Lung microvascular endothelial cell (primary cell): ENCODE measurements at places on chromosomes 11 and 22.
A peak's percentile ranks its signal among the peaks of the same experiment; 100 is the strongest.

- DNase-seq, result peak; percentile 43
Observed at GRCh38 chr22:46829117-46829891, 66.9 kb downstream of the TBC1D22A start.

DNA sequence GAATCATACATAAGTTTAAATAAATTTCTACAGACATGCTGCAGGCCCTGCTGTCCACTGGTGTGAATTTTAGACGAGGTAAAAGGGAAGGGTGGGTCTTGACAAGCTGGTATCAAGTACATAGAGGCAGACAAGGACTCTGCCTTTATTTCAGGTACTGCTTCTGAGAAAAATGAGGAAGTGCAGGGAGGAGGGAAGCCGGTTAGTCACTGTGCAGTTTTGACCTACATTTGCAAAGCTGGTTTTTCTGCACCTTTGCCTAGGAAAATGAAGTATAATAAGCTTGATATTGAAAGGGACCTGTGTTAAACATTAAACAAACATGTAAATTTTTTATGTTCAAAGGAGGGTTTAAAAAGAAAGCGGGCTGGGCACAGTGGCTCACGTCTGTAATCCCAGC lies 24.6 kb downstream of the TMEM45B start:
- no peak for DNase-seq

- DNase-seq, result no peak
Observed at GRCh38 chr11:70667767-70668166, 269.4 kb downstream of the CTTN start.

- DNase-seq, result peak; percentile 73
Observed at GRCh38 chr11:69122630-69123431, 32.9 kb upstream of the SMIM38 start.

DNA sequence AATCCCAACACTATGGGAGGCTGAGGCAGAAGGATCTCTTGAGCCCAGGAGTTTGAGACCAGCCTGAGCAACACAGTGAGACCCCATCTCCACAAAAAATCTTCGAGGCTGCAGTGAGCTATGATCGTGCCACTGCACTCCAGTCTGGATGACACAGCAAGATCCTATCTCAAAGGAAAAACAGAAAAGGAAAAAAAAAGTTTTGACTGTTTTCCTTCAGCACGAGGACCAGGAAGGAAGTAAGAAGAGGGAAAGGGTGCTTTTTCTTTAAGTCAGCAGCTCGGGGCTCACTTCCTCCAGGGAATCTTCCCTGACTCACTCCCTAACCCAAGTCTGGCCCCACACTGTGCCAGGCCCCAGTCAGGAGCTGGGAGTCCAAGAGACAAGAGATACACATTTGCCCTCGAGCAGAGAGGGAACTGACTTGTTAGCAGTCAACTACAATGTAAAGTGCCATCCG lies 14.2 kb downstream of the ARRB1 start:
- DNase-seq, result peak; percentile 69

- DNase-seq, result no peak
Observed at GRCh38 chr22:20868025-20868962, 9.5 kb downstream of the SNAP29 start.

DNA sequence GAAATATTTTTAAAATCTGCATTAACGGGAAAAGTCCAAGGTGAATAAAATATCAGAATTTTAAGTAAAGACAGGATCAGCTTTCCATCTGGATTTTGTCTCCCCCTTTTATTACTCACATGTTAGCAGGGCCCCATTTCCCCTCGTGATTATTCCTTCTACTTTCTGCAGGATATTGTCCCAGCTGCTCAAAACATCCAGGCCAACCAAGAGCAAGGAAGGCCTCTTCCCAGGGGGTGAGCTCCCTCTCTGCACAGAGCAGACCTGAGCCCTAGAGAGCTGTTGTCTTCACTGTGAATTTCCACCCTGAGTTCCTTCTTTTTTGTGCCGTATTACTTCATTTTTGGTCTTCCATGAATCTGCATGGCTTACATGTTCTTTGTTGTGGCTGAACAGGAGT lies 3.7 kb upstream of the TMPRSS13 start:
- DNase-seq, result no peak

- DNase-seq, result no peak
Observed at GRCh38 chr11:13550761-13551160, 55.0 kb upstream of the PTH start.

DNA sequence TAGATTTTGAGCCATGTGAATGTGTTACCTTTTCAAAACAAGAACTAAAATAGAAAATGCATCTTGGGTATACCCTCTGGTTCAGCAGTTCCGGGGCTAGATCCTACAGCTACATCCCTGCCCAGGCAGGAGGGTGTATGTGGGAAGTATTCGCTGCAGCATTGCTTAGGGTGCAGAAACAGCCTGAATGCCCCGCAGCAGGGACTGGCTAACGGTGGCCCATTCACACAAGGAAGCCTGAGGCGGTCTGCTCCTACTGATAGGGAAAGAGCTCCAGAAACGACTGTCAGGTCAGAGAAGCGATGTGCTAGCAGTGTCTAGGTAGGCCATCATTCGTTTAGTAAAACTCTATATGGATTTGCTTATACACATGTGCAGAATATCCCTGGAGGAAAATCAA lies 9.9 kb upstream of the RASL10A start:
- DNase-seq, result no peak
